NCI-H1417 (cell line): ENCODE measurements at places on chromosomes 3 and 15.
A peak's percentile ranks its signal among the peaks of the same experiment; 100 is the strongest.

DNA sequence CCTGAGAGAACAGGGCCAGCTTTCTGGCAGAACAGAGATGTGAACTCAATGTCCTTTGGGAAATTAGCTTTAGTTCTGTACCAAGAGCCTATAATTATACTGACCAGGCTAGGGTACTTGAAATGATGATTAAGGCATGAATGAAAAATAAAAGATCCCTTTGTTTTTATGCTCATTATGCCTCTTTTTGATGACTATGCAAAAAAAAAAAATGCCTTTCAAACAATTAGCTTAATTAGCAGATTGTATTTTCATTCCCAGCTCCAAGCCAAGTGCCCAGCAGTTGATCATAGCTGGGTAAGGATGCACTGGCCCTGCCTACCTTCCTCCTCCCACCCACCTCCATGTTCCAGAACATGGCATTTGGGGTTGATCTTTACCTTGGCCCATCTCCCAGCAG is 56.8 kb downstream of the LYZL4 start:
- no peak for DNase-seq

GRCh38 chr15:96408591-96409183 is 78.2 kb downstream of the NR2F2 start:
- DNase-seq = no peak

- no peak for DNase-seq
Measured at GRCh38 chr3:127823426-127823857, 1.1 kb upstream of the MGLL start.

GRCh38 chr15:79192462-79193036 is 90.0 kb upstream of the ANKRD34C start:
- peak; percentile 93 for DNase-seq

DNA sequence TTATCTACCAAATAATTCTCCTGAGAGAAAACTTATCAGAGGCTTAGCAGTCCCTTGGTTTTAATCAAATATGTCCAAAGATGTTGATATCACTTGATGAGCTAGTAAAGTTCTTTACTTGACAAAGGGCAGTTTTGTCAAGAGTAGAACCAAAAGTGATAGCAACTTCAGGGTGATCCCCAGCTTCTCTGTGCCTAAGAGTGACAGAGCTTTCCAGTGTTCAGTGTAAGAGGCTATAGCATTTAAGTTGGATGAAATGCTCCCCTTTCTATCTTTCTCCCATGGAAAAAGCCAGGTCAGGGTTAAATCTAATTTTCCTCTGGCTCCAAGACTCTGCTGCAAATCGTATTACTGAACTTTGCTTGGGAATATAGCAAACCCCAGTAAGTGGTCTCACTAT is 120.8 kb downstream of the UNC13C start:
- no peak for DNase-seq

DNA sequence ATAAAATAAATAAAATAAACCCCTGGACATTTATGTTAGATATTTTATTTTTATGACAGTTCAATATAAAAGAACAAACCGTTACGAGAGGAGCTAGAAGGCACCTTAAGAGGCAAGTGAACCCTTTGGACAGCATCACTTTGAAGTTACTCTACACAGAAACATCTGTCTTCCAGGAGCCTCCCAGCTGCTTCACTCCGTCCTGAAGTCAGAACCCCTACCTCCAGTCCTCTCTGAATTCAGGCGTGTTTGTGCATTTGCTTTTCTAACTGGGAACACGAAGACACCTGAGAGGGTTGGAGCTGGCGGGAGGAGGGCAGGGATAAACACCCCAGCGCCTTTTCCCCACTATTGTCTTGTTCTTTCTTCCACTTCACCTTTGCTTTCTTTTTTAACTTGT is 46.2 kb downstream of the CMTM7 start:
- DNase-seq = no peak

GRCh38 chr3:78204977-78205376 is 1165.1 kb downstream of the ROBO2 start:
- no peak for DNase-seq

GRCh38 chr15:35399901-35400300 is 146.1 kb downstream of the DPH6 start:
- no peak for DNase-seq

GRCh38 chr3:32963871-32964270 is 12.4 kb downstream of the CCR4 start:
- DNase-seq = no peak

DNA sequence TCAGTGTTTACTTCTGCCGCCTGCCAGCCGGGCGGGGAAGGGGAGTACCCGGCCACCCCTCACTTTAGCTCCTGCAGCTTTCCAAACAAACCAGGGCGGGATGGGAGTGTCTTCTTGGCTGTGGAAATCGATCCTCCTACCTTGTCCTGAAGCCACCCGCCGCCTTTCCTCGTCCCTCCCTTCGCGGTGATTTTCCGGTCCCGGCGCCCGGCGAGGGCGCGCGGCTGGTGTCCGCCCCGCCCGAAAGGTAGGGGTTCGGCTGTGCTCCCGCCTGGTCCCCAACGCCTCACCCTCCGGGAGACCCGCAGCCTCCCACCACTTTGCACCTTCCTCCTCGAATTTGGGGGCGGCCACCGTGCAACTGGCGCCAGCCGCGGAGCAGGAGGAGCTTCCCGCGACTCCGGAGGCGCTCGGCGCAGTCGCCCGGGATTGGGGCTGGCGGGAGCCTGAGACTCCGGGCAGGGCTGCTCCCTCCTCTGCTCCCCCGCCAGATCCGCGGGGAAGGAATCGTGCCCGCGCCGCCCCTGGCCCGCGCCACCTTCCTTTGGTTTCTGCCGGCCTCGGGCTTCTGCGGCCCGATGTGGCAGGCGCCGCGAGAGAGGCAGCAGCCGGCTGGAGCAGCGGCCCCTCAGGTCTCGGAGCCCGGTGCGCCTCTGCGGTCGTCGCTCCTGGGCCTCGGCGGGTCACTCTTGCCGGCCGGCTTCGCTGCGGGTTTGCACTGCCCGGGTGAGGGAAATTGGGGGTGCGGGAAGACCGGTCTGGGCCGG is 30.7 kb upstream of the ST3GAL6 start:
- DNase-seq = peak; percentile 74

DNA sequence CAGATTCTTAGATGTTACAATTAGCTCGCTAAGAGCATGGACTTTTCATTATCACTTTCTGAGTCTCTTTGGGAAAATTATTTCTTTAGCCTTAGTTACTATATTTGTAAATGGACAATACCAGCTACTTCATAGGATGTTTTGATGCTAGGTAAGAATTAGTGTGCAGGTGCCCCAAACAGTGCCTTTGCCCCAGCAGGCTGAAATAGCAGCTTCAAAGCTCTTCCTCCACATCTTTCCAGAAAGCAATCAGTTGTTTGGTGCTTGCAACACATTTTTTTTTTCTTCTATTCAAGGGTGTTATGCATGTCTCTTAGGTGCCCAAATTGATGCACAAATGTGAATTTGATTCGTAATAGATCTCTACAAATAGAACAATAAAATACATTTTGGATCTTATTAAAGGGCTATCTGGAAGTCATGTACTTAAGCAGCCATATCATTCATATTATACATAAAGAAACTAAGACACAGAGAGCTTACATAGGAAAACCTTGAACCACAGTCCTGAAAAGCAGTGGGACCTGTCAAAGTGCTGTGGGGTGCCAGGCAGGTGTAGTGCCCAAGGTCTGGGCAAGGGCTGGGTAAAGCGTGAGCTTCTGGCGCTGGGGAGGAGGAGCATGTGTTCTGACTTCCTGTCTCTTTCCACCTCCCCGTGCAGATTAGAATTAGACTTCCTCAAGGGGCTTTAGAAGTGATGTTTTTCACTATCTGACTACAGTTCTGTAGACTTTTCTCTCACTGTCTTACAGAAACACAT is 62.9 kb downstream of the FNDC3B start:
- DNase-seq = no peak

DNA sequence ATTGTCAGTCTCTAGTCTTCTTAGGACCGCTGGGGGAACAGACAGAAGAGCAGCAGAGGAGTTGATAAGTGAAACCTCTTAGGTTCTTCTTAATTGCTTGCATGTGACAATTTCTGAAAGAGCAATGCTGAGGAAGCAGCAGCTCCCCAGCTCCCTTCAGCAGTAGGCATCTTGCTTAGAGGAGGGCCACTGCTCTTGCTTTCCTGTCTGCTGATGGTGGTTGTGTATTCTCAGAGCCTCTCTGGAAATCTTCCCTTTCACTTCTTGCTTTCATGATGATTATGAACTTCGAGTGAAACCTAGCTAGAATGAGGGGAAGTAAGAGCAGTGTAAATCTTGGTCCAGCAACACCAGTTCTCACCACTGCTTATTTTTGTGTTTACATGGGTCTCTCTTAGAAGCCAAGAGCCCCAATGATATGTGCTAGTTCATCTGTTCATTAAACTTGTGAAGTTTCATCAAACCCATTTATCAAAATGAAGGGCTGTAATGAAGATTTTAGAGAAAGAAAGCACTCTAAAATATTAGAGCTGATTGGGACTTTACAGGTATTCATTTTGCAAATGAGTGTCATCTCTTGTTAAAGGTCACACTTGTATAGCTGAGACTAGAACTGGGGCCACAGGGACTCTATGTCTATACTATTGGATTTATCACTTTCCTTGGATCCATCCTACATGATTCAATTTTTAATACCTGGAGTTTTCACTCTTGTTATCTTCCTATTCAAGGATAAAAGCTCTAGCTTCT is 246.7 kb downstream of the LPP start:
- DNase-seq = no peak

GRCh38 chr3:74426571-74426970 is 187.9 kb downstream of the CNTN3 start:
- no peak for DNase-seq

DNA sequence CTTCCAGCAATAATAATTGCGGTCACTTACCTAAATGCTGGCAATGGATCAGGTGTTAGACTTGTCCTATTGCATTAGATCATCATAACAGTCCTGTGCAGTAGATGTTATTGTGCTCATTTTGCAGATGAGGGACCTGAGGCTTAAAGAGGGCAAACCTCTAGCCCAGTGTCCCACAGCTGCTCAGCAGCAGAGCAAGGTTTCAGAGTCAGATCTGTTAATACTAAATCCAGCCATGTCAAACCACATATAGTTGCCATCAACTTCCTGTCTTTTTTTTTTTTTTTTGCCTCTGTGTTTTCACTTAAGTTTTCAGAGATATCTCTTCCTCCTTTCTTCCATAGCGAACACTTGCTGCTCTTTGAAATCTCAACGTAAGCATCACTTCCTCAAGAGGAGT is 12.1 kb downstream of the FEZF2 start:
- DNase-seq = no peak

DNA sequence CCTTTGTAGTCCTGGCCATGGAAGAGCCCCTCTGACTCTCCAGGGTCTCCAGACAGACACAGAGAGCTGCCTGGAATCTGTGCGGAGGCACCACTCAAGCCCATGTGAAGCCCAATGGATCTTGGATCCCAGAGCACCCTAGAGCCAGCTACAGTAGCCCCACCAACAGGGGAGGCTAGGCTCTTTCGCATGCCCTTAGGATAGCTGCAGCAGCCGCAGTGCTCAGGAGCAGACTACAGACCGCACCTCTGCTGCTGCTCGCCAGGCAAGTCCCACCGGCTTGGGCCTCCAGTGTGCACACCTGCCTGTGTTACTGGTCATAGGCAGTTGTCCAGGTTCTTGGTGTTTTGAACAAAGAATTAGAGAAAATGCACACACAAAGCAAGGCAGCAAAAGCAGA is 131.6 kb downstream of the SPATA16 start:
- DNase-seq = no peak

GRCh38 chr3:112505907-112506306 is 6.6 kb upstream of the BTLA start:
- no peak for DNase-seq

- no peak for DNase-seq
Measured at GRCh38 chr15:59059076-59059597, 45.8 kb upstream of the CCNB2 start.

DNA sequence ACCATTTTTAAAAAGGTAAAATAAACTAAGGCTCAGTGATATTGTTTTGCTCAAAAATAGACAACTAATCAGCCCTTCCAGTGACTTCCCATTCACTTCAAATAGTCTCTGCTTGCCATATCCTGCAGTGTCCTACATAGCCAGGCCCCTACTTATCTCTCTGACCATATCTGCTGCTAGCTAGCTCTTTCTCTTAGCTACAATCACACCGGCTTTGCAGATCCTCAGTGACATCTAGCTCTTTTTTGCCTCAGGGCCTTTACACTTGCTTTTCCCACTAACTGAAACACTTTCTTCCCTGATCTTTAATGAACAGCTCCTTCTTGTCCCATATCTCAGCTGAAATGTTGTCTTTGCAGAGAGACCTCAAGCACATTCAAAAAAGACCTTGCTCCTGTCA is 161.3 kb downstream of the IL5RA start:
- no peak for DNase-seq

- DNase-seq = no peak
Measured at GRCh38 chr15:74184582-74185091, 11.1 kb downstream of the ISLR start.

DNA sequence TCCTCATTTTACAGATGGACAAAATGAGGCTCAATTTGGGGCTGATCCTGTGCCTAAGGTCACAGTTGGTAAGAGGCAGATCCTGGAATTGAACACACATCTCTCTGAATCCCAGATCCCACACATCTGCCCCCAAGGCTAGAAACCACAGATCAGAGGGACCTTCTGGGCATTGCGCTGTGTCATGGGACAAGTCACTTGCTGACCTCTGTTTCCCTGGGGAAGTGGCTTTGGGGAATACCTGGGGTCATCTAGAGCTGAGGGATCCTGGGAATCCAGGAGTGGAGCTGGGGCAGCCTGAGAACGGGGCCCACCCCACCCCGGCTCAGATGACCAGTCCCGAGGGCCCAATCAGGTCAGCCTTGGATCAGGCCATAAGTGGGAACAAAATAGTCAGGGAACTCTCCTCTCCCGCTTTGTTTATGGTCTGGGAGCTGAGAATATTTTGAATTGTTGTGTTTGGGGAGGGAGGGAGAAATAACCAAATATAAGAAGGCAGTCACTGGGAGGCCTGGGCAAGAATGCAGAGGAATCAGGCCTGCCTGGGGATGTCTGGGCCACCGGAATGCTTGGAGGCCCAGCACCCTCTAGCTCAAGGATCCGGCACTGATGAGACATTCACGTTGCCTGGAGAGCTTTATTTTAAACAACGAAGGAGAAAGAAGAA is 8.8 kb upstream of the SLC6A6 start:
- no peak for DNase-seq

- DNase-seq = no peak
Measured at GRCh38 chr3:58899159-58899952, 150.5 kb downstream of the CFAP20DC start.

DNA sequence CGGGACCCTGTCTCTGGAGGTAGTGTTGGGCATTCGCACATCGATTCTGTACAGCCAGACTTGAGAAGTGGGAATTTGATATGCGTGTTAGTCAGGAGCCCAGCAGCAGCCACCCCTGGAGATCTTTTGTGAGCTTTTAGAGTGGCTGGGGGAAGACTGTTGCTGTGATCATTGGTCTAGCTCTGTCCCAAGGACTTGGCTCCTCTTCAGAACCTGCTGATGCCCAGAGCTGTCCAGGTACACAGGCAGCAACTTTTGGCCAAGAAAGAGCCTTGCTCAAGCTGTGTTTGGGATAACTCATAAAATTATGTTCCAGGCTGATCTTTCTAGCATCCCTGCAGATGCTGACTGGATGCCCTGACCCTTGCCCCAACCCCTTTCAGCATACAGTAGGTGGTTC is 29.3 kb downstream of the LIMD1 start:
- DNase-seq = no peak
